ENCODE measurements at places on chromosomes 5 and 9.

GRCh38 chr9:128528445-128529160 lies 23.8 kb upstream of the SPTAN1 start:
- DNase-seq, result no peak

GRCh38 chr9:133970581-133971058 lies 21.5 kb downstream of the VAV2 start:
- no peak for DNase-seq

- peak; percentile 48 for DNase-seq
Measured at GRCh38 chr9:15306068-15306756, 804 bp downstream of the TTC39B start.

- DNase-seq, result no peak
Measured at GRCh38 chr5:18778225-18778624, 1144.0 kb downstream of the TAF11L14 start.

GRCh38 chr5:135011355-135012032 lies 22.5 kb downstream of the PITX1 start:
- DNase-seq, result no peak

DNA sequence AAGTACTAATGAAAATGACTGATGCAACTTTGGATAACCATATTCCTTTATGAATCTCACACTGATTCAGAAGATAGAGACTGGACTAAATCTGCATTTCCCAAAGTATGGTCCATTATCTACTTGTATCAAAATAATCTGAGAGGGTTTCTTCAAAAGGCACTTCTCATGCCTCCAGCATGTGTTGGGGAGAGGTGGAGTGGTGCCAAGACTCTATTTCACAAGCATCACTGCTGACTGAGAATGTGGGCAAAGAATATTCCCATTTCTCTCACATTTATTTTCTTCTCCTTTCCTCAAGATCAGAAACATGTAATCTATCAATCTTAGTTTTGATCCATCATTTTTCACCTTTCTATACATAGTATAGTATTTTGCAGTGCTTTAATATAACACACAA lies 135.4 kb downstream of the GABRB2 start:
- DNase-seq, result no peak

DNA sequence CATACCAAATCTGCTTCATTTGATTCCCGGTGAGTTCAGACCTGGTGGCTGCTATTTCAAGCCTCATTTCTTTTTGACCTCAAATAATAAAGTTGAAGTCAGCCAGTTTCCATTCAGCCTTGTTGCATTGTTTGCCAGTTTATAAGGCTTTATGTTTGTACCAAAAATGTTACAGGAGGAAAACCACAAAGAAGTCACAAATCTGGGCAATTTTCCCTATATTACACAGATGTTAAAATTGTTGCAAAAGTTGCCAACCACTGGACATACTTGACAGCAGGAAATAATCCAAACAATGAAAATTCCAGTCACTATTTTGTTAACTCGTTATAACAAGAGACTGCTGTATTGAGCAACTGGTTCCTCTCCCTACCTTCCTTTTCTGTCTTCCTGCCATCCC lies 1325.0 kb upstream of the DMAC1 start:
- no peak for DNase-seq

DNA sequence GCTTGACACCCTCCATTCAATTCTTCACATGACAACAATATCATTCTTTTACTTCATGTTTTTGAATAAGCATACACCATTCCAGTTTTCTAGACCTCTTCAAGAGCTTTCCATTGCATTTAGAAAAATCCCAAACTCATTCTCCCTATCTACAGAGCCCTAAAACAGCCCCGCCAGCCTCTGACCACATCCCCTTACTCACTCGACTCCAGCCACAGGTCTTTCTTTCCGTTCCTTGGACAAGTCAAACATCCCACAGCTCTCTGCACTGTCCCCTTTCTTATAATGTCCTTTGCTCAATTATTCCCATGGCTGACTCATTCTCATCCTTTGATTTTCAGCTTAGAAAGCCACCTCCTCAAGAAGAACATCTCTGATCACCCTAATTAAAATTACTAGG lies 38.2 kb downstream of the TTC39B start:
- no peak for DNase-seq
